ENCODE measurements at places on chromosomes 7 and 10.

DNA sequence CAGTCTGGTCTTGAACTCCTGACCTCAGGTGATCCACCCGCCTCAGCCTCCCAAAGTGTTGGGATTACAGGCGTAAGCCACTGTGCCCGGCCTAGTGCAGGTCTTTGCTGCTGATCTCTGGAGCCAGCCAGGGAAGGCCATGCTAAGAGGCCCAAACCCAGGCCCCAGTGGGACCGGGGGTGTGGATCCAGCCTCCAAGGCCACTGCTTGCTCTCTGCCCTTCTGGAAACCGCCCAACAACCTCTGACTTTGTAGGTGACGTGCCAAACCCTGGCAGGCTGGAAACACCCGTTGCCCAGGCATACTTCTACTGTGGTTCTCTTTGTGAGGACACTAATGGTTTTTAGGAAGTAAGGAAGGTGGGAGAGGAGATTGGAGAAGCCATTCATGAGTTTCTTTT, 83.5 kb upstream of the GNA12 start:
- DNase-seq, result no peak

DNA sequence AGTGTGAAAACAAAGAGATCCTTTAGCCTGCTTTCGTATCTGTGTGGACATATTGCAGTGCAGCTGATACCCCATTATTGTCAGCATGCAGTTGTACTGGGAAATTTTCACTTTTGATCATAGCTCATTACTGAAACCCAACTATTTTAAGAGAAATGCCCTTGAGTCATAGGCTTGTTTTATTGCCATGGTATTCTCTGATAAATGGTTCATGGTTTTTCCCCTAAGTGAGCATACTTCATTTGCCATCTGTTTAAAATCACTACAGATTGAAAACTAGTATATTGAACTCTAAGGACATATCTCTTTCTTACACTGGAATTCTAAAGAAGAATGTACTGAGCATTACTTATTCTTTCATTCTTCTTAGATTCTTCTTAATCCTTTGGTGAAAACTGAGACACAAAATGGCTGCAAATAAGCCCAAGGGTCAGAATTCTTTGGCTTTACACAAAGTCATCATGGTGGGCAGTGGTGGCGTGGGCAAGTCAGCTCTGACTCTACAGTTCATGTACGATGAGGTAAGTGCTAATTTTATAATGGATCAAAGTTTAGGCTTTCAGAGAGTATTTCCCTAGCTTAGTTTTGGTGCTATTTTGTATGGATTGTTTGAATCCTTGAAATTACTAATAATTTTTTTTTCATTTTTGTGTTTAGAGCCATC, 63.0 kb downstream of the RALA start:
- DNase-seq, result no peak

DNA sequence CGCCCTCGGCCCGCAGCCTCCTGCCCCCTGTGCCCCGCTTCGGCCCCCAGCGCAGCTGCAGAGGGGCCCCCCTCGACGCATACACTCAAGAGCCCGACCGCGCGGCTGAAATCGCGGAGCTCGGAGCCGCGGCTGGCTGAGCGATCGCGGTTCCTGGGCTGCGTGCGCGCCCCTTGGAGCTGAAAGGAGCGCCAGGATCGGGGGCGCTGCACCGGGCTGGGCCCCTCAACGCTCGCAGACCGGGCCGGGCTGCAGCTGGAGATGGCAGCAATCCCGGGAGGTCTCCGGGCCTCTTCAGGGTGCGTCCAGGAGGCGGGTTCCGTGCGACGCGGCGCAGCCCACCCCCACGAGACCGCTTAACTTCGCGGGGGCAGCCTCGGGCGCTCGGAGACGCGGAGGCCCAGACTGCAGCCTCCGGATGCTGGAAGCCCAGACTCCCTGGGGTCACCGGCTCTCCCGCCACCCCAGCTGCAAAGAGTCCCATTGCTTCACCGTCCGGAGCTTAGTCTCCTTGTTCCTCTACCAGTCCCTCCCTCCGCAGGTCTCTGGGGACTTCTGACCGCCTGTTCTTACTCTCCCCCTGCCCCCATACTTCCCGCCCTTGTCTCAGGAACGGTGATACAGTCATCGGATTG, 73.0 kb upstream of the LRRC4 start:
- peak; percentile 63 for DNase-seq

GRCh38 chr7:107982918-107983389, 20.0 kb downstream of the LAMB1 start:
- no peak for DNase-seq

- no peak for DNase-seq
These were observed 132.4 kb upstream of the GDF10 start for GRCh38 chr10:47167591-47167990.

DNA sequence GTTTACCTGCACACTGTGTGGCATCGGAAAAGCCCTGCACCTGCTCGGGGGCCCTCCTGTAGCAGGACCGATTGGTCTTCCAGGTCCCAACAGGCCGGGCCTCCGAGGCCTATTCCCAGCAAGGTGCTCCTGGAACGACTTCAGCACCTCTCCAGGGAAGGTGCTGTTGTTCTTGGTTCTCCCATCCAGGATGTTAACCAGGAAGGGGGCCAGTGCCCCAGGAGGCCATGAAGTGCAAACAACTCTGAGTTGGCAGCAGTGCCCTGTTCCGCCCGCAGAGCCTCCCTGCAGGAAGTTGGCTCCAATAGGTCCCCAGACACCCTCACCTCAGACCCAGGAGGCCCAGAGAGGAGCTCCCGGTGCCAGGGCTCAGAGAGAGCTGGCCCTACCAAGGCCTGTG, 64.0 kb upstream of the DUSP5 start:
- no peak for DNase-seq

GRCh38 chr7:55567571-55567970, 4.7 kb downstream of the VOPP1 start:
- DNase-seq, result no peak
